Stimulated activated CD8-positive, alpha-beta memory T cell treated with anti-CD3 and anti-CD28 coated beads, Interleukin-4, amount 100 ng/mL, for 4 hours (primary cell): ENCODE measurements at places on chromosomes 1 and 21.

DNA sequence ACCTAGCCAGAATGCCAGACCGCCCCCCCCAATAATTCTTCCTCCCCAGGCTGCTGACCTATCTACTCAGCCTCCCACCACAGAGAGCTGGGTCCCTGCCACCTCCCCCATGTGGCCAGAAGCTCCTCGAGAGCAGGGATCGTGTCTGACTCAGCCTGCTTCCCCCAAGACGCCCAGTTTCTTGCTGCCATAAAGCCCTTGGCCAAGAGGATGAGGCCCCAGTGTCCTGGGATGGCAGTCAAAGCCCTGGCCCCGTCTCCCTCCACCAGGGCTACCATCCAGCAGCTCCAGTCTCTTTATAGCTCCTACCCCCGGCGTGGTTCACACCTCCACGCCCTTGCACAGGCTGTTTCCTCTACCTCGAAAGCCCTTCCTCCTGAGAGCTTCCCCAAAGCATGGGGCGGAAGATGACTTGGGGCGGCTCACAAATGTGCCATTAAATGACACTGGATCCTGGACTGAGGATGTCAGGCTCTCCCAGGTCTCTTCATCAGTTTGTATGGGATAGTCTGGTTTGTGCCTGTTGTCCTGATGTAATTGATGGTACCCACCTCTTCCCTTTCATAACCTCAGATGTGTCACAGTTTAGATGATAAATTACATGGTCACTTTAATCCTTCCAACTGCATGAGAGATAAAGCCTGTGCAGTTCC, 13.2 kb downstream of the ADGRB2 start:
- no peak for DNase-seq

DNA sequence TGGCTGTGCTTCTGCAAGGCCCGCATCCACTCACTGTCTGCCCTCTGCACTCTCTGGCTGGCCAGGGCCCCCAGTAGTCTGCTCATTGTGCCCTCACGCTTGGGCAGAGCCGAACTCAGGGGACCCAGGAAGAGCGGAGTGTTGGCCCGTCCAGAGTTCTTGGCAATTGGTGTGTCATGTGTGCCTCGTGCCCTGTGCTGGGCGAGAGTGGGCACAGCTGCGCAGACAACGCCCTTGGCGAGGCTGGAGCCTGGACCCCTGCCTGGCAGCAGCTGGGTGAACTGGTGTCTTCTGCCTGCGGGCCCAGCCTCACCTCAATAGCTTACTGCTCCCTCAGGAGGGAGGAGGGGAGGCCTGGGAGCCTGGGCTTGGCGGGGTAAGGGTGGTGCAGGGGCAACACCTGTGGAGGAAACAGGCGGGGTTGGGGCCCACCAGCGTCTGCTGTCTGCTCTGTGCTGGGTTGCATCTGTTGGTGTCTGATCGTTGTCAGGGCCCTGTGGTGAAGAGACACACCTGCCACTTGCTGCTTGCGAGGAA, 2.1 kb downstream of the GUK1 start:
- DNase-seq: no peak

GRCh38 chr1:156959414-156959813, 39.0 kb downstream of the LRRC71 start:
- DNase-seq: no peak

DNA sequence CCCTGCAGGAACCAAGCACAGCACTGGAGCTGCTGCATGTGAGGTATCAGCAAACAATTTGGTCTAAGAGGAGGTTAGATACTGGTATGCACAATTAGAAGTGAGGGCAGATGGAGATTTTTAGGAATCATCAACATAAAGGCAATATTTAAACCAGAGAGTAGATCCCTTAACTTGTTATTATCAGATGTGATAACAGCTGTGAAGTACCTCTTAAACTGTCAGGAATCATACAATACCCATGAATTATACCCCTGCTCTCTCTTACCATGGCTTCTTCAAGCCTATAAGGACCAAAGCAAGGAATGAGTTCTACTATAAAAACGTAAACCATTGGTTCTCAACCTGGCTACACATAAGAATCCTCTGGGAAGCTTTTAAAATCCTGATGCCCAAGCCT, 3.9 kb downstream of the BCAR3 start:
- no peak for DNase-seq

DNA sequence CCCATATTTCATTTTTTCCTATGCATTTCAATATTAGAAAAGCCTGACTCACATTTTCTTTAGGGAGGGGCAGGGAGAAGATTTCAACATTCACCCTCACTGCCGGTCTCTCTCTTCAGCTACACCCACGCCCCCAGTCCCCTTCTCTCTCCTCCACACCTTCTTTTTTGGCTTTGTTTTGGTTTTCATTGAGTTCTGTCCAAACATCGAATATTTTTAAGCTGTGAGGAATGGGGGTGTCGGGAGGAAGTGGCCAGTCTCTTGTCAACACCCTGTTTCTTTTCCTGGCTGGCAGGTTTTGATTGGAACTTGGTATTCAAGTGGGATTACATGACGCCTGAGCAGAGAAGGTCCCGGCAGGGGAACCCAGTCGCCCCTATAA, 177.3 kb downstream of the PGBD5 start:
- no peak for DNase-seq

GRCh38 chr1:36760081-36760480, 274.2 kb downstream of the GRIK3 start:
- no peak for DNase-seq

GRCh38 chr1:220787069-220787619, 431 bp downstream of the MTARC1 start:
- DNase-seq: no peak

DNA sequence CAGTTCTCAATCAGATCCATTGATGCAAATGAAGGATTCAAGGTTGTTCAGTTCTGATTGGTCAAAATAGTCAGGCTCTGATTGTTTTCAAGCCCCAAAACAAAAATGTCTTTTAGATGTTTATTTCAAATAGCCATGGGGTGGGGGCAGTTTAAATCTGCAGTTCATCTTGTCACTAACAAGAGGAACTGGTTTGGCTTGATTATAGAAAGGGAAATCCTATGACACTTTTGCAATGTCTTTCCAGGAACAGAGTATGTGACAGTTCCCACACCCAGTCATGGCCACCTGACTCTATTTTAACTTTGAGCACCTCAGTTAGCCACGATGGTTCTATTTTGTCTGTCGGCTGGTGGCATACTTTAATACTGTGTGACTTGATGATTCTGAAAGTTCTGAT, 1544.1 kb downstream of the PLA2G4A start:
- no peak for DNase-seq

- no peak for DNase-seq
Measured at GRCh38 chr1:241215203-241215602, 141.8 kb downstream of the RGS7 start.

DNA sequence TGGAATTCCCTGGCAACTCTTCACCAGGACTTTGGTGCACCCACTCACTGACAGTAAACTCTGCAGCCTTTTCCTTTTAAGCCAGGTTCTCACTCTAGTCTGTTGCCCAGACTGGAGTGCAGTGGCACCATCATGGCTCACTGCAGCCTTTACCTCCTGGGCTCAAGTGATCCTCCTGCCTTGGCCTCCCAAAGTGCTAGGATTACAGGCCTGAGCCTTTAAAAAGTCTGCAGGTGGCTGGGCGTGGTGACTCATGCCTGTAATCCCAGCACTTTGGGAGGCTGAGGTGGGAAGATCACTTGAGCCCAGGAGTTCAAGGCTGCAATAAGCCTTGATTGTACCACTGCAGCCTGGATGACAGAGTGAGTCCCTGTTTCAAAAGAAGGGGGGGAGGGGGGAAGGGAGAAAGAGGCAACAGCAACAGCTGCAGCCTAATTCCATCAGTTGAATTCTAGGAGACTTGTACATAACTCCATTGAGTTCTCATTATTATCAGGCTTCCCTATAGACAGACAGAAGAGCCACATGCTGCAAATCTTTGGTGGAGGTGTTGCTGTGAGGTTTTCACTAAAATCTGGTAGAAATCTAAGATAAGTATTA, 8.1 kb upstream of the HNRNPR start:
- no peak for DNase-seq

- DNase-seq: no peak
Measured at GRCh38 chr1:84635429-84635828, 54.8 kb downstream of the SSX2IP start.

- DNase-seq: no peak
Measured at GRCh38 chr1:171055966-171056643, 34.6 kb upstream of the FMO3 start.

DNA sequence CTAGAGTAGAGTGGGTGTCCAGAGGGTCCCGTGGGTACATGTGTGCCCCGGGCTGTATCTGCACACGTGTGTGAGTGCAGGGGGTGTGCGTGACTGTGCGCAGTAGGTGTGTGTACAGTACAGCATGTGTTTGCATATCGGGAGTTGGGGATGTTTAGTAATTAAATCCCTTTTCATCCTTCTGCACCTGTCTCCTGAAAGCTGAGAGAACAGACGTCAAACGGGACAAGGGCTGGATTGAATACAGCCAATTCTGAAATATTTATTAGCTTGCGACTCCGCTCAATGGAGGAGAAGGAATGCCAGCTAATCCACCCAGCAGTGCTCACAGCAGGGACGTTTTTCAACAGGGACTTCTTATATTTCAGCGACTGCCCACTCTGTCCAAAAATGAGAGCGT, 44.7 kb upstream of the CASZ1 start:
- DNase-seq: no peak

DNA sequence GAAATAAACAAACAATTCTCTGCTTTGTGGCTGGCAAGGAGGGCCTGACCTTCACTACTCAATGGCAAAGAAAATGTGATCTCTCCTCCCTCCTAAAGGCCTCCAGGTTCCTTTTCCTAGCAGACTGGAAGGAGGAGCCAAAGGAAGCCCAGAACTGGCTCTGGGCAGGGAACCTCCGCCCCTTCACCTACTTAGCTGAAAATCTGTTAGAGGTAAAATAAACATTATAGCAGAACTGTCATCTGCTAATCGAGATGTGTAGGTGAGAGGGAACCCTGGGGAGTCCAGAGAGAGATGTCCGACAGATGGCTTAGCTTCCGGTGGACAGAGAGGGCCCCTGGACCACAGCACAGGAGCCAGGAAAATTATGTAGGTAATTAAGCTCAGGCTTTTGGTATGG, 75.2 kb upstream of the KCNA3 start:
- no peak for DNase-seq

DNA sequence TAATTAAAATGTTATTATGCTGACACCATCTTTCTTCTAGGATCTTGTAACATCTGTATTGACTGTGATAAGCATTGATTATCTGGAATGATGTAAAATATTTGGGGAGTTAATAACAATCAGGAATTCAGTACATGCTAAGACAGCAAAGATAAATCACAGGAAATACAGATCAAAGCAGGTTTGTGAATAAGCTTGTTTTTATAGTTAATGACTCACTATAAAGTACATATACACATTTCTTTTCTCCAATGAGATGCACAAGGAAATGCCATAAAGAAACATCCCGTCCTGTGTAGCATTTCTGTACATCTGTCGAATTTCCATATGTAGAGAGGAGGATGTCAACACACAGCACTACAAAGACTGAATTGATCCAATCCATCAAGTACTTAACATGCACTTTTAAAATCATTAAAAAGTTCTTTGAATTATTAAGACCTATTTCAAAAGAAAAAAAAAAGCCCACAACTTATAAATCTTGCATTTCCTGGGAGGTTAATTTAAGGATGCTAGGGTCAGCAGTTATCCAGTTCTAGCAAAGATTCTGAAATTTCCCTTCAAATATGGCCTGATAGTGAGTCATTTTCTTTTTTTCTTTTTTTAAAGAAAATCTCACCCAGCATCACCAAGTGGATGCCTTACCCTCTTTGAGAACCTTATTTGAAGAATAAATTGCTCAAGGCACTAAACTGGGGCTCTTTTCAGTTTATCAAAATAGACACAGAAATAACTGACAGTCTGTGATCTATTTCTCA, 243.2 kb upstream of the NR5A2 start:
- no peak for DNase-seq

DNA sequence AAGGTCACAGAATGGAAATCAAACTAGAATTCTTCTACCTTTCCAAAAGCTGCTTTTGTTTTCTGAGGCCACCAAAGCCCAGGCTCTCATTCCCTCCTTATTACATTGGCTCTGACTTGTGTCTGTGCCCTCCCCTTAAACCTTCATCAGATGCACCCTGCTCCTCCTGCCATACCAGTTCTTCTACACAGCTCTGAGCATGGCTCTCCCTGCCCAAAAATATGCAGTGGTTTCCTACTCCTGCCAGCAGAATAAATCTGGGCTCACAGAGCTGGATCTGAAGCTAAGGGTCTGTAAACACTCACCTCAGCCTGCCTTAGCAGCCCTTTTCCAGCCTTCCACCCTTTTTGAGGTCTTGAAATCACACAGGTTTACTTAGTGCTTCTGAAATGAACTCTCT, 55.0 kb downstream of the TTC3 start:
- no peak for DNase-seq

DNA sequence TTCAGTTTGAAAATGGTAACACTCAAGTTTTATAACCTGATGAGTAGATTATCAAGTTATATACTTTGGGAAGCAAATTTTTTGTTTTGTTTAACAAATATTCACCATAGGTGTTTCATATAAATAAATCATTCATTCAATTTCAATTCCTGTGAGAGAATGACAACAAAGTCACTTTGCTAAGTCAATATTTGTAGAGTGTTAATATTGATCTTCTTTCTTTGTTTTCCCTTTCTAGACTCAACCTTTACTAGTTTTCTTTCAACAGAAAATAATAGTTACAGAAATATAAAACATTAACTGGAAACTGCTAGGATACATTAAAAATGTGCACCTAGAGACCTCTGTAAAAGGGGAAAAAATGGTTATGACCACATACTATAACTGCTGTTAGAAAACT, 11.1 kb downstream of the EFCAB7 start:
- DNase-seq: no peak

DNA sequence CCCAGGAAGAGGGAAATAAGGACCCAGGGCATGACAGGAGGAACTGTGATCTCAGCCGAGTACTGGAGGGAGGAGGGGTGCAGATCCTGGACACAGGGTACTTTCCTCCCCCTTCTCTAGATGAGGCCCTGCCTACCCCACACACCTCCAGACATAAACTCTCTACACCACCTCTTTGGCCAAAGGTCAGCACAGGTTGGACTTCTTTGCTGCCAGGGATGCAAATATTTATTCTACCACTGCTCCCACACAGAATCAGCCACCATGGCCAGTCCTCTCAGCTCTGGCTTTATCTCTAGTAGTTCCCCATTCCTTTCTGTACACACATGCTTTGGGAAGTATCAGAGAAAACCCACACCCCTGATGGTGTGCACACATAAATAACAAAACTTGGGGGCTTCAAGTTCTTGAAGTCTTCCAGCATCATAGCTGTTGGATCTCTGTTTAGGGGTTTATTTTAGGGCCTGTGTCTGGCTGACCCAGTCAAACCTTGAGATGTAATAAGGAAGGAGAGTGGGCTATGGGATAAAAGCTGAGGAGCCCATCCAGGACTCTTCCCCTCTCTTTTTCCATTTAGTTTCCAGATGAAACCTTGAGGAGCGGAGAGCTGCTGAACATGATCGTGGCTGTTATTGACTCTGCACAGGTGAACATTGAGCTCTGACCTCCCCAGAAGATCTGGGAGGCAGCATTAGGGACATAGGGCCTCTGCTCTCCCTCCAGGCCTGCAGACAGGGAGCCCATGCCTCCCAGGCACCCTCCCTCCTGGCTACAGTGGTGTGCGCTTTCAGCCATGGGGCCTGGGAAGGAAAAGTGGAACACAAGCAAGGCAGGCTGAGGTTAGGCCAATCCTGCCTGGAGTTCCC, 6.7 kb upstream of the SLC27A3 start:
- no peak for DNase-seq

GRCh38 chr1:11245904-11246719, 16.2 kb downstream of the MTOR start:
- DNase-seq: no peak

GRCh38 chr21:35335951-35336446, 286.9 kb upstream of the RUNX1 start:
- DNase-seq: no peak

- no peak for DNase-seq
Measured at GRCh38 chr1:185363205-185363604, 46.2 kb upstream of the IVNS1ABP start.
